ENCODE measurements at places on chromosomes 16 and 17. TPM values are rescaled to one million over a fixed set of nuclear protein-coding genes. Genes with fewer than 3 reads are reported as not detected.

Gene ARHGDIA
- 442 TPM for total RNA-seq

Gene HOXB1
- not detected for total RNA-seq

Gene TP53TG3B
- not detected for total RNA-seq

Gene ATP1B2
- total RNA-seq, result not detected

Gene ATF7IP2
- 1.6 TPM for total RNA-seq

Gene PRR15L
- not detected for total RNA-seq

Gene NAGS
- total RNA-seq, result 13.9 TPM

Gene TEX19
- total RNA-seq, result not detected

Gene TSPAN10
- not detected for total RNA-seq

Gene CYLD
- 22.3 TPM for total RNA-seq

Gene FBXO39
- not detected for total RNA-seq

Gene UBE2I
- total RNA-seq, result 72.6 TPM

Gene NOB1
- 37.6 TPM for total RNA-seq

Gene EVI2B
- total RNA-seq, result 7.1 TPM

Gene PRR29
- not detected for total RNA-seq

Gene SLC35G6
- total RNA-seq, result not detected

Gene EPN3
- 0.13 TPM for total RNA-seq

Gene WWP2
- 30.6 TPM for total RNA-seq

Gene GAST
- total RNA-seq, result not detected

Gene C17orf50
- total RNA-seq, result not detected

Gene CLDN6
- not detected for total RNA-seq

Gene BCAR1
- 243 TPM for total RNA-seq

Gene APOBR
- total RNA-seq, result not detected

Gene SPAG5
- total RNA-seq, result 49.6 TPM

Gene CES3
- not detected for total RNA-seq

Gene CDT1
- 14.2 TPM for total RNA-seq

Gene TP53TG3D
- total RNA-seq, result not detected

Gene ASPA
- not detected for total RNA-seq

Gene TBC1D3I
- not detected for total RNA-seq

Gene MGAT5B
- 1.1 TPM for total RNA-seq

Gene ARL17B
- 12.5 TPM for total RNA-seq

Gene NLK
- 35.7 TPM for total RNA-seq

Gene TMEM88
- total RNA-seq, result 382 TPM

Gene CASKIN1
- total RNA-seq, result not detected

Gene TBC1D3H
- total RNA-seq, result not detected

Gene GPR142
- not detected for total RNA-seq

Gene SCARF1
- 102 TPM for total RNA-seq

Gene AP2B1
- 92.9 TPM for total RNA-seq

Gene TLCD1
- 2.5 TPM for total RNA-seq

Gene CLEC10A
- total RNA-seq, result not detected

Gene VPS4A
- 38.4 TPM for total RNA-seq

Gene MEOX1
- total RNA-seq, result 6.4 TPM

Gene NPIPA7
- 10.9 TPM for total RNA-seq

Gene LONP2
- 25.9 TPM for total RNA-seq

Gene ANKS3
- 5.5 TPM for total RNA-seq

Gene ZG16
- total RNA-seq, result not detected

All from mammary microvascular endothelial cell (primary cell).